ENCODE measurements at places on chromosomes 11 and 22.

GRCh38 chr22:37627121-37627520 lies 12.3 kb upstream of the SH3BP1 start:
- DNase-seq: peak; percentile 24

- DNase-seq: no peak
Observed at GRCh38 chr11:134837166-134837886, 425.3 kb upstream of the B3GAT1 start.

- peak; percentile 89 for DNase-seq
Observed at GRCh38 chr22:46749682-46750529, 11.9 kb upstream of the CERK start.

GRCh38 chr11:57568330-57568766 lies 876 bp upstream of the UBE2L6 start:
- DNase-seq: peak; percentile 87

- DNase-seq: no peak
Observed at GRCh38 chr11:64661146-64661545, 61.9 kb downstream of the NRXN2 start.

- DNase-seq: peak; percentile 28
Observed at GRCh38 chr11:129320494-129320893, 55.2 kb upstream of the BARX2 start.

- no peak for DNase-seq
Observed at GRCh38 chr11:66950112-66950535, 8.1 kb downstream of the PC start.

DNA sequence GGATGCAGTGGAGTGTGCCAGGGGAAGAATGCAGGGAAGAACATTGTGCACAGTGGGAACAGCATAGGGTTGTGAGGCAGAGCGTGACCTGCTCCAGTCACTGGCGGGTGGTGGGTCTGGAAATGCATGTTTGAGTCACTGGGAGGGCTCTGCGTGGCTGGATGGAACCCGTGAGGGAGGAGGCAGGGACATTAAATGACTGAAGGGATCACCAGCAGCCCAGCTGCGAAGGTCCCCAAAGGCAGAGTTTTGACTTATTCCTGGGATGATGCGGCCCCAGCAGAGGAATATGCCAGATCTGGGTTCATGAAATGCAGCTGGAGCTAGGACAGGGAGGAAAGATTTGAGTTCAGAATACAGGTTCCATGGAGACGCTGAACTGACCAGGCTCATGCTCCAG lies 104.0 kb upstream of the FGF3 start:
- no peak for DNase-seq

DNA sequence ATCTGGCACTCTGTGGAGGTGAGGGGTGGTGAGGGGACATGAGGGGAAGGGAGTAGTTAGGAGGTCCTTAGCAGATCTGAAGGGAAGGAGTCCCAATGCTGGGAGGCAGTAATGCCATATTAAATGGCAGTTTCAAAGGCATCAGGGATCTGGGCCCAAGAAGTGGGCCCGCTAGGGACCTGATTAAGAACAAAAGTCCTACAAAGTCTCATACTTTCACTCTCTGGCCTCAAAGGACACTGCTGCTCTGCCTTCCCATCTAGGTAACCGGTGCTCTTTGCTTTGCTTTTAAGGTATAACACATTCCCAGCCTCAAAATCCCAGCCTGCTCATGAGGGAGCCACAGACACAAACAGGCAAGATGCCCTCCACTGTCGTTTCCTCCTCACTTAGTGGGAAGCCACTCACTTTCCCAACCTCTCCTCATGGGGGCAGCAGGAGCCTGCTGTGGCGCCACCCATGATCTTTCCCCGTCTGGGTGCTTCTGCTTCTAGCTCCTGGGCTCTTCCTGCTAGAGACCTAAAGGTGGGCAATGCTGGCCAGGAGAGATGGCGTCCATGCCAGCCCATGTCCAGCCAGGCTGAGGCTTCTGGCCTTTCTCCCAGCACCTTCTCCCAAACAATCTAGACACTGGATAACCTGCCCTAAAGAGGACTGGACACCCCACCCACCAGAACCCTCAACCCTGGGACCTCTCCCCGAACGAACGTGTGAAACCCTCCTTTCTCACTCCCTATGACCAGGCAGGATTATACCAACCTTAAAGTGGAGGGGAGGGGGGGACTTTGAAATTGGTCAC lies 68.3 kb downstream of the PLEKHA7 start:
- peak; percentile 36 for DNase-seq

- peak; percentile 64 for DNase-seq
Observed at GRCh38 chr11:85602526-85603213, 24.5 kb downstream of the DLG2 start.

GRCh38 chr11:8021920-8022319 lies 34.8 kb downstream of the EIF3F start:
- DNase-seq: no peak

- DNase-seq: no peak
Observed at GRCh38 chr11:33110083-33110482, 51.2 kb downstream of the CSTF3 start.

DNA sequence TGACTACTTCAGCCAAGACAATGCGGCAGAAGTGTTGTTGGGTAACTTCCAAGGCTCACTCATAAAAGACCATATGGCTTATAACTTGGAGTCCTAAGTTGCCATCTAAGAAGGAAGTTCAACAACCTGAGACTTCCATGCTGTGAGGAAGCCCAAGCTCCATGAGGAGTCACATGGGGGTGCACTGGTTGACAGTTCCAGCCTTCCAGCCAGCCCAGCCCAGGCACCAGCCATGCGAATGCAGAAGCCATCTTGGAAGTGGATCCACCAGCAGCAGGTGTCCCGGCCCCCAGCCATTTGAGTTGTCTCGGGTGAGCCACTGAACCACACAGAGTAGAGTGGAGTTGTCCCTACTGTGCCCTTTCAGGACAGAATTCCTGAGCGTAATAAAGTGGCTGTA lies 32.8 kb upstream of the WNT7B start:
- DNase-seq: no peak

DNA sequence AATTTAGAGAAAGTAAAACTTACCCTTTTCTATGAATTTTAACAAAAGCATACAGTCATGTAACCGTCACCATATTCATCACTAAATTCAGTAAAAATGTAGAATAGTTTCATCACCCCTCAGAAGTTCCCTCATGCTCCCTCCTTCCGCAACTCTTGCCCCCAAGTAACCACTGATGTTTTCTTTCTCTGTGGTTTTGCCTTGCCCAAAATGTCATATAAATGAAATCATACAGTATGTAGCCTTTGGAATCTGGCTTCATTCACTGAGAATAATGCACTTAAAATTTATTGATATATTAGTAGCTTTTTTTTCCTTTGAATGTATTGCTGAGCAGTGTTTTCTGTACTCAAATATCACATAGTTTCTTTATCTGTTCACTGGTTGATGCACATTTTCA lies 60.1 kb downstream of the DCUN1D5 start:
- no peak for DNase-seq

- no peak for DNase-seq
Observed at GRCh38 chr22:50016988-50017700, 4.6 kb upstream of the IL17REL start.

DNA sequence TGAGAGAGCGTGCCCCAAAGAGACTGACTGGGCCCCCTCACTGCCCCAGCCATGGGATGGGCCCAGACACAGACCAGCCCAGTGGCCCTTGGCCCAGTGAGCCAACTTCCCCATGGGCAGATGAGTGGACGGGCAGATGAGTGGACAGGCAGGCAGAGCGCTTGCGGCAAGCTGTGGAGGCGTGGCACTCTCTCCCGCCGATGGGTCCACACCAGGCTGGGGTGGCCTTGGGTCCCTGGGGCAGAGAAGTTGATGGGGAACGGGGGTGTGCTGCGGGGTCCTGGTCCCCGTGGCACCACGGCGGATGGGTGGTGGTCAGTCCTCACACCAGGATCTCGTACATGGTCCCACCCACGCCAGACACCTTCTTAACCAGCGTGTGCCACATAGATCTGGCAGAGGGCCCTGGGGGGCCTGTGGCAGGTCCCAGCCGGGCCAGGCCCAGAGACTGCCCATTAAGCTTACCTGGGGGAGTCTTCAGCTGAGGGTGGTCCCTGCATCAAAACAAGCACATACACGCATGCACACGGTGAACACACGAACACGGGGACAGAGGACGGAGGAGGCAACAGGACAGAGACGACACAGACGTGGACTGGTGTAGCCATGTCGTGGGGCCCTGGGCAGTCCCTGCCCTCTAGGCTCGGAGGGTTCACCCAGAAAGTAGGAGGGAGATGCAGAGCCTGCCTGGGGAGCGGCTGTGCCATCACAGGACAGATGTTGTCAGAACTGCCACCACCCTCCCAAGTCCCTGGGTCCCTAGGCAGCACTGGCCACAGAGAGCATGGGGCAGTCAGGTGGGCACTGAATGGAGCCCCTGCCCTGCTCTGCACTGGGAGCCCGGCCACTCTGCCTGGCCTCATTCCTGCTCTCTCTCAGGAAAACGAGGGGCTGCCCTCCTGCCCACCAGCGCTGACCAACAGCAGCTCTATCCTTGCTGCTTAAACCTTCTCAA lies 182.2 kb downstream of the IGLL1 start:
- no peak for DNase-seq

DNA sequence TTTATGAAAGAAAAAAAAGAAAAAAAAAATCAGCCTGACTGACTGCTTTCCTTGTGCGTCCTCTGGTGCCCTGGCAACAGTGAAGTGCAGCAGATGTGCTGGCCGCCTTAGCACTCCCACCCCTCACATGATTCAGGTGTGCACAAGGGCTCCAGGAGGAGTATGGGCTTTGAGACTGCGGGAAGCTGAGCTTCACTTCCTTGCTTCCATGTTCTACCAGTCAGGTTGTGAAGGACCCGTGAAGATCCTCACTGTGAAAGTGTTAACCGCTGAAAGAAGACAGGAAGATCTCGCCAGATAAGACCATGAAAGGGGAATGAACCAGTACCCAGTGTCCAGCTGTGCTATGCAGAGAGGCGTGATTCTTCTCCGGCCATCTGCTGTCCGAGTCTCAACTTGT lies 48.2 kb downstream of the HIRA start:
- DNase-seq: no peak

- DNase-seq: peak; percentile 71
Observed at GRCh38 chr11:57368106-57368844, 12.7 kb downstream of the PRG3 start.

GRCh38 chr11:86174101-86175046 lies 70.2 kb upstream of the EED start:
- DNase-seq: no peak

DNA sequence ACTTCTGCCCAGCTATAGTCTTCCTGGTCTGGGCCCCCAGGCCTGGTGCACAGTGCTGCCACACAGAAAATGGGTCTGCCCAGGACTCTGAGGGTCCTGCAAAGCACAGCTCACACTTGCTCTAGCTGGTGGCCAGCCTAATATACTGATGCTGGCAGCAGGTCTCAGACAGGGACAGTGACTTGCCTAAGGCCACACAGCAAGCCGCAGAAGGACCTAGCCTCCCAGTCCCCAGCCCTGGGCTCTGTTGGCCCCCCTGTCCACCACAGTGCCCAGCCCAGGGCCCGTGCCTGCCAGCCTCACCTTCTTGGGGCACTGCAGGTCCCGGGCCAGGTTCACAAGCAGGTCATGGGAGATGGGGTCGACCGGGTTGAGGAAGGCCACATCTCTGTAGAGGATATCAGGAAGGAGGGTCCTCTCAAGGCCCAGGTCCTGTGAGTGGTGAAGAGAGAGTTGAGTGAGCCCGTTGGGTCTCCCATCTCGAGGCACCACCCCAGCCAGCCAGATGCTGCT lies 3.3 kb downstream of the LRRC75B start:
- DNase-seq: no peak

DNA sequence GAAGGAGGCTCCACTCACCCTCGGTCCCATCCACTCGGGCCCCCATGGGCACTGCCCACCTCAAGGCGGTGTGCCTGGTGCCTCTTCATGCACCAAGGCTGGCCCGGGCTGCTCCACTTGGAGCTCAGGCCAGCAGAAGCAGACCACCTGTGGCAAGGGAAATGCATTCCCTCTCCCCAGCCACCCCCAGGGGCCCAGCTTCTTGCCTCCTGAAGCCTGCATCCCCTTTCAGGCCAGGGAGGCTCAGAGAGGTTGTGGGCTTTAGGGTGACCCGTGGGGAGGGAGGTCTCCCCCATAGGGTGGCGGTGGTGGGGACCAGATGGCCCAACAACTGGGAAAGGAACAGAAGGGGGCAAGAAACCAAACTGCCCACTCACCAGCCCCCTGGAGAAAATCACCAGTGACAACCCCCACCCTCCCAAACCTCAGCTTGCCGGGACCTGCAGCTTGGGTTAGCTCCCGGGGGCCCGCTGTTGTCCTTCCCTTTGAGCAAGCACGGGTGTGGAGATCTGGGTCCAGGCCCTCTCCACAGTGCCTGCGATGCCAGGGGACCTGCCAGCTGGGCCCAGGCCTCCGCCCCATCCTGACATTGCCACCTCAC lies 8.4 kb downstream of the CBX6 start:
- DNase-seq: no peak

GRCh38 chr22:50398831-50399648 lies 55.9 kb downstream of the PPP6R2 start:
- DNase-seq: peak; percentile 55

GRCh38 chr11:38005597-38005996 lies 1407.6 kb upstream of the RAG2 start:
- no peak for DNase-seq

All from inflammatory macrophage (primary cell).